ENCODE measurements at places on chromosomes 12 and 14.

DNA sequence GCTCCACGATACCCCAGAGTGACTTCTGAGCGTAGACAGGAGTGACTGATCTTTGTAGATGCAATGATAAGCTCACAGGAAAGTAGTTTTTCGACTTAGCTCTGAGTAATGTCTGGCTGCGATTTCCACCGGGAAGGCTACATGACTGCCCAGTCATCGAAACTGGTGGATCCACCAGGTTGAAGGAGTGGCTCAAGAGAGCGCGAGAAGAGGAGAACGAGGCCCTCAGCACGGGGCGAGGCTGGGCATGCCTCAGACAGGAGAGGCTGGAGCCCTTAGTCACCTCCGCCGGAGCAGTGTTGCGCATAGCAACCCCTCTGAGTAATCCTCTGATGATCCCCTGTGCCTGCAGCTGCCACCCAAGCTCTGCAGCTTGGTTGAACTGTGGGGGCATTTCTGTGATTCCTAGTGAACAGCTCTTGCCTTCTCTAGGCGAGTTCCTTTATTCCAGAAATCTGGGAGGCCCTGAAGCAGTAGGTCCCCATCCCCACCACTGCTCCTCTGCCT is 25.6 kb downstream of the ELK3 start:
- DNase-seq: no peak

GRCh38 chr14:91374879-91375702 is 42.5 kb downstream of the CCDC88C start:
- DNase-seq: no peak

DNA sequence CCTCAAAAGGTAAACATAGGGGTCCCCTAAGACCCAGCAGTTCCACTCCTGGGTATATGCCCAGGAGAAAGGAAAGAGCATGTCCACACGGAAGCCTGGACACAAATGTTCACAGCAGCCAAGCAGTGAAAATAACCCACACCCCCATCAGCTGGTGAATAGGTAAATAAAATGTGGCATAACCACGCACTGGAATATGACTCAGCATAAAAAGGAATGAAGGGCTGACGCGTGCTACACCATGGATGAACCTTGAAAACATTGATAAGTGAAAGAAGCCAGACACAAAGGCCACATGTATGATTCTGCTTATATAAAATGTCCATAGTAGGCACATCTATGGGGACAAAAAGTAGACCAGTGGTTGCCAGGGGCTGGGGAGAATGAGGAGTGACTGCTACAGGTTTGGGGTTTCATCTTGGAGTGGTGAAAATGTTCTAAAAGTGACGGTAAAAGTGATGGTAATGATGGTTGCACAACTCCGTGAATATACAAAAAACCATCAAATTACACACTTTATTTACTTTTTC is 3.8 kb upstream of the SCARB1 start:
- DNase-seq: no peak

- DNase-seq: no peak
Observed at GRCh38 chr12:93191956-93192355, 185.8 kb upstream of the NUDT4 start.

GRCh38 chr12:112932485-112933128 is 5.7 kb upstream of the OAS3 start:
- no peak for DNase-seq

GRCh38 chr14:23348297-23348655 is 4.4 kb downstream of the SLC22A17 start:
- DNase-seq: no peak

DNA sequence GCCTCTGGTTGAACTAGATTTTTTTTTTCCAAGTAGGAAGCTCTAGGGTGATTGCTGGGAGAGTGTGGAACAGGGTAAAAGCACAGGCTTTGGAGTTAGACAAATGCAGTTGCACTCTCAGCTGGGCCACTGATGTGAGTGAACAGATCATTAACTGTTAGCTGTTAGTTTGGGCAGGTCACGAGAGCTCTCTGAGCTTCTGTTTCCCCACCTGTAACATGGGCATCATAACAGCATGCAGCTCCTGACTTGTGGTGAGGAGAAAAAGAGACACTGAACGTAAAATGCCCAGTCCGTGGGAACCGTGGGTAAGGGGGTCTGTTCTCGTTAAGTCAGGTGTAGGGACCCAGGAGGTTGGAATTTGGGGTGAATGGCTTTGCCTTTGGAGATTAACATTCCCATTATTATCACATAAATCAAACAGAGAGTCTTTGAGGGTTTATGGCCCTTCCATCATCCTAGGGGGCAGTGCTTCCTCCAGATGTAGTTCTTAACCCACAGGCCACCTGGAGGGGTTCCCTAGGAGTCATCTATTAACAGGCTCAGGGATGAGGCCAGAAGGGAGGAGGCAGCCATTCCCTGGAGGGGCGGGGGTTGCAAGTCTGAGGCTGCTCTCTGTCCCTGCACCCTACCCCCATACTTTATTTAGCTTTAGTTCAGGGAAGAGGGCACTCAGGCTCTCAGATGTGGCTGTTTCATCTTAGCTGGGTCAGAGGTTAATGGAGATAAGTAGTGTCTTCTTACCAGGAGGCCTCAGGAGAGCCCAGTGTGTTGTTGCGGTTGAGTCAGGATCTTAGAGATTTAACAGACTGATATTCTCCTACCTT is 135.2 kb downstream of the DACT1 start:
- no peak for DNase-seq

- no peak for DNase-seq
Observed at GRCh38 chr12:96044017-96044942, 8.9 kb upstream of the LTA4H start.

- DNase-seq: no peak
Observed at GRCh38 chr12:69071091-69071370, 138.1 kb upstream of the CPM start.

DNA sequence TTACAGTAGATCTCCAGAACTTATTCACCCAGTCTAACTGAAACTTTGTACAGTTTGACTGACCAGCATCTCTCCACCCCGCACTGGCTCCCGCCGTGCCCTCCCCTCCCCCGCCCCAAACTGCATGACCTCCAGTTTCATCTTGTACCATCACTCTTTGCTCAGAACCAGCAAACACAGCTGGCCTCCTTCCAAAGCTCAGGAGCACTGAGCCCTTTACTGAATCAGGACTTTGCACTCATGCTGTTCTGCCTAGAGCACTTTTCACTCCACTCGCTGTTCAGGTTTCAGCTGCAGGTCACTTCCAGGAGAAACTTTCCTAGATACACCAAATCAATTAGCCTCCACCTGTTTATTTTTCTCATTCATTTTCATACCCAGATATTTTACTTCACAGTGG is 455.3 kb upstream of the PDE3A start:
- DNase-seq: no peak

GRCh38 chr14:105148604-105149145 is 19.9 kb downstream of the JAG2 start:
- DNase-seq: no peak

- no peak for DNase-seq
Observed at GRCh38 chr14:23167116-23167847, 16.2 kb downstream of the SLC7A8 start.

DNA sequence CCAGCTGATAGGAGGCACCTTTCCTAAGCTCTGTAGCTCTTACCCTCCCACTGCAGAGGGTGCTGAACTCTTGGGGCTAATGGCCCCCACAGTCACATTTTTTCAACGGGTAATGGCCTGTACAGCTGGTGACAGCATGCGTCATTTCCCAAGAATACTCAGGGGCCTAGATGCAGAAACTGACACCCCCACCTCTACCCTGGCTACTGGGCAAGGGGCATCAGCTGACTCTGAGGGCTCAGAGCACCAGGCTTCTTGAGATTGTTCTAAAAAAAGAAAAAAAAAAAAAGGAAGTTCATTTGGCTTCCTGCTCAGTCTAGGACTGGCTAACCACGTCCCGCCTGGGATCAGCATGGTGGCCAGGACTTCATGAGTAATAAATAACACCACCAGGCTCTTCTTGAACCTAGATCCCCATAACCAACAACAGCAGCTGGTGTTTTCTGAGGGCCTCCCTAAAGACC is 35.2 kb downstream of the ZFP36L1 start:
- DNase-seq: no peak

DNA sequence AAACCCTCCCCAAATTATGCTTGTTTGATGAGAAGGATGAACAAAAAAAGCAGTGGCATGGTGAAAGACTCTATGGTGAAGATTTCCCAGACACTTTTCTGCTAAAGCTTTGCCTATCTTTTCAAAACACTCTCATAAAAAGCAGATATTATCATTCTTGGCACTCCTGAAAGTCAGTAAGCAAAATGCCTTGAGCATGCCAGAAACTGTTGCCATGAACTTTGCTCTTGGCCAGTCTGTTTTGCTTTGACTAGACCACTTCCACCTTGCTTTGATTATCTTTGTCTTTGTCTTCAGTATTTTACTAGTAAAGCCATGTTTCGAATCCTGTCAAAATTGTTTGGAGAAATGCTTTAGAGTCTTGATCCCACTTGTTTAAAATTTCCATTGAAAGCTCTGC is 110.4 kb downstream of the CNTN1 start:
- DNase-seq: no peak

- DNase-seq: no peak
Observed at GRCh38 chr12:112967306-112967705, 11.0 kb upstream of the OAS2 start.

- no peak for DNase-seq
Observed at GRCh38 chr12:106840243-106840642, 65.8 kb downstream of the RIC8B start.

GRCh38 chr14:96281486-96281885 is 25.5 kb downstream of the BDKRB1 start:
- no peak for DNase-seq

DNA sequence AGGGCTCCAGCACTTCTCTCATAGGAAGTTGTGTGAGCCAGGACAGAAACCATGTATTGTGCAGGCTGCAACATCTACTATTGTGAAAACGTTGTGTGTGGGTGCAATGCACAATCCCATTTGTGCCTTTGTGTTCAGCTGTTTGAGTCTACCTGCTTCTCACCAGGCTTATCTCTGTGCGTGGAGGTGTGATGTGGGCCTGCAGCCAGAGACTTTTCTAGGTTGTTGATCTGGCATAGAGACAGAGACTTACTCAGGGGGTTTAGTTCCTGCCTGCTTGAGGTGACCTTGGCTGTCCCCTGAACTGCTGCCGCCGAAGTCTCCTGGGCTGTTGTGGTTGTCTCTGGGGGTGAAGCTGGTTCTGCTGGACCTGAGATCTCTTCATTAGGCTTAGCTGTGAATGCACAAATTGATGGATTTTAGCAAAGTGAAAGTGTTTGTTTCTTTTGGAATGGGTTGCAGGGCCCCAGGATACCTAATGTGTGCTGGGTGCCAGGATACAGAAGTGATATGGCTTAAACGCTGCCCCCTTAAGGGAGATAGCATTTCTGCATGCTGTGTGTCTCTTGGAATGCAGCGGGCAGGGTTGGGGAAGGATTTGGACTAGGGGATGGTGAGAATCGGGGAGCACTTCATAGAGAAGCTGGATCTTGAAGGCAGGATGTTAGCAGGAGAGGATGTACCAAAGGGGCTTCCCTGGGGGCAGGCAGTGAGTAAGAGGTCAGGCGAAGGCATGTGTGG is 2.5 kb downstream of the LACRT start:
- no peak for DNase-seq

GRCh38 chr12:27779920-27780611 is at the start of the genes KLHL42 and MANSC4:
TSS of gene KLHL42 (plus strand) at chr12:27780233. CDS start at chr12:27780331, 98 bp downstream.
TSS of gene MANSC4 (minus strand) at chr12:27780236. CDS start at chr12:27771276, 8,960 bp downstream.
- peak; percentile 73 for DNase-seq

DNA sequence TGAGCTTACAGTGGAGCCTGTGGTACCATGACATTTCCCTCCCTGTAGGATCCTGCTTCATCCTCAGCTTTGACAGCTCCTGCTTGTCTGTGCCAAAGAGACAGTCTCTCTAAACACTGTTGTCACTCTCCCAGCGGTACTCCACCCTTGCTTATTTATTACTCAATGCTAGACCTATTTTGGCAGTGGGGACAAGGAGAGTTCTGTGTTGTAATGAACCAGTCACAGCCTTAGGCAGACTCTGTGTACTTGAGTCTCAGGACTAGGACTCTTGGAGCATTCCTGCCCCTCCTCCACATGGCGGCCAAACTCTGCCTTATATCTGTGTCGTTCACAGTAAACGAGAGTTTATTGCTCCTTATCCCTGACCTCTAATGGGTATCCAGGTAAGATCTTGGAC is 70.9 kb downstream of the PIK3C2G start:
- no peak for DNase-seq

DNA sequence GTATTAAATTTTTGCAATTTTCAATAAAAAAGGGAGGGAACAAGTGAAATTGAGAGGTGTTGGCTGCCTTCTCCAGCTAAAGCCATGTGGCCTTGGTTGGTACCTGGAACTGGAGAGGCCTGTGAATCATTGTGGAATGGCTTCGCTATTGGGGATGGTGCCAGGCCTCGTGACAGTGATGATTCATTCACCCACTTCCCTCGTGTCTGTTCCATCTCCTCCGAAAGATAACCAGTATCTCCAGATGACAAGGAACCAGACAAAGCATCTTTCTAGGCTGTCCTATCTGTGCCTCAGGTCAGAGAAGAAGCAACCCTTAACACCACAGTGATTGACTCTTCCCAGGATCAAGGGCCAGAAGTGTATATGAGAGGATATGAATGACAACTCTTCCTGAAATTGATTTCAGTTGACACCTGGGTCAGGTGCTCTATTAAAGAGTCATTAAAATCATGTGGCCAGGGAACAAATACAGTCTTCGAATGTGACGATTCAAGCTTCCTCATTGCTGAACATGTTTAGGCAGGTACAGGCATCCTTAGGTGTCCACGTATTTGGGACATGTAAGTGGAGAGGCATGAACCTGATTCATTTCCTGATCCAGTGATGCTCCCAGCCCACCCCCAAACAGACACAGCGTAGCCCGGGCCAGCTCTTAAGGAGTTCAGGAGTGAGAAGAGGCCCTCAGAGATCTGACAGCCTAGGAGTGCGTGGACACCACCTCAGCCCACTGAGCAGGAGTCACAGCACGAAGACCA is at the start of gene RNASE7:
TSS of gene RNASE7 (plus strand) at position 687 of the 758 bp plus-strand sequence. CDS start 631 bp downstream, outside the sequence.
- DNase-seq: no peak

GRCh38 chr12:48489012-48489411 is 6.7 kb downstream of the C12orf54 start:
- no peak for DNase-seq

DNA sequence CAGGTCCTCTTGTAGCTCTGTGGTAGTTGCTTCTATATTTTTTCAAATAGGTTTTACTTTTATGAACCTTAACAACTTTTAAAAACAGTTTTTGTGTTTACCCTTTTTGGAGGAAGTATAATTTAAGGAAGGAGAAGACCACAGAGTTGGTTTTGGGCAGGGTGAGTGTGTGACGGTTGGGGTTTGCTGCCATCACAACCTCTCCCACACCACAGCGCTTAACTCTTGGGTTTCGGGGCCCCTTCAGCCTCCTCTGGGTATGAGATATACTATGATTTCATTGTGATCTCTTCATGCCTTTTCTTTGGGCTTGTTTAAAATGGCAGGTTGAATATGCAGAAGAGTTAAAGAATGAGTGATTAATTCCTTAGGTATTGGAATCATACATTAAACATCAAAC is 228.7 kb upstream of the CRY1 start:
- DNase-seq: no peak

- DNase-seq: no peak
Observed at GRCh38 chr12:24447678-24448077, 498.2 kb upstream of the SOX5 start.

DNA sequence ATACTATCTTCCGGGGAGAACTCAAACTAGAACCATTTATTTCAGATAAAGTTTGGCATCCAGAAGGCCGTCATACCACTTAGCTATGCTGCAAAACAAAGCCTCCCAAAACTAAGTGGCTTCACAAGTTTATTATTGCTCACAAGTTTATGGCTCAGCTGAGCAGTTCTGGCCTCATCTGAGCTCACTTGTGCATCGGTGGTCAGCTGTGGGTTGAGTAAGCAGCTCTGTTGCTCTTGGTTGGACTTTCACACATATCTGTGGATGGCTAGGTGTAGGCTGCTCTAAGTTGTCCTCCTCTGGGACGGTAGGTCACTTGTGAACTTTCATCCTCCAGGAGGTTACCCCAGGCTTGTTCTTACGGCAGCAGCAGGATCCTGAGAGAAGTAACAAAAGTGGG is 162.7 kb downstream of the BTG1 start:
- no peak for DNase-seq

- DNase-seq: peak; percentile 92
Observed at GRCh38 chr12:123457980-123458779, at the start of gene SNRNP35. TSS of gene SNRNP35 (plus strand) at chr12:123458139. CDS start at chr12:123465541, 7,402 bp downstream.
